ENCODE measurements at places on chromosomes 12 and 14. TPM values are rescaled to one million over a fixed set of nuclear protein-coding genes. Genes with fewer than 3 reads are reported as not detected.

DNA sequence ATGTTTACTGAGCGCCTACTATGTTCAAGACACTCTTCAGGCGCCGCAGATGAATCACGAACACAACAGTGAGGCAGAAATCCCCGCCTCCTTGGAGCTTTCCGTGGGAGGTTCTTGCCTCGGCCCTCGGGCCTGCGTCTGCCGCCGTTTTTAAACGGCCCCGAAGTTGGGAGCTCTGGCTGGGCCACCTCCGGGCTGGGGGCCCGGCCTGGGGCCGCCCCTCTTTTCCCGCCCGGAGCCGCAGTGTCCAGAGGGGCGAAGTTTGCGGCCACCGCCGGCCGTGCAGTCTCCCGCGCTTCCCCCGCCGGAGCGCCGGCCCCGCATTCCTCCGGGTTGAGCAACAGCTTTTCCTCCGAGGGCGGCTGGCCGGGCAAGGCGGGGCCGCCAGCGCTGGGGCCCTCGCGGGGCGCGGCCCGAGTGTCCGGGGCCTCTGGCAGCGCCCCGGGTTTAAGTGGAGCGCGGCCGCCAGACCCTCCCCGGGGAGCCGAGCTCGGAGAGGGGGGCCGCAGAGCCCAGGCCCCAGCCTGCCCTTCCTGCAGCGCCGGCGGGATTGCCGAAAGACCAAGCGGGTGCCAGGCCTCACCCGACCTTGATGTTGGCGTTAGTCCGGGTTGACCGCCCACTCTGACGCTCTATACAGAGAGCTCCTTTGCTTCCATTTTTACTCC lies 18.7 kb upstream of the CTDSP2 start:
- H3K27ac ChIP-seq, result peak overlapping the region; percentile 91
- peak overlapping the region; percentile 52 for H3K4me3 ChIP-seq
- DNase-seq, result peak; percentile 86
- no peaks in the 10 kb centered on the region for H3K27me3 ChIP-seq
- H3K4me1 ChIP-seq, result peaks cover 23% of the 10 kb centered on the region

- H3K27me3 ChIP-seq, result no peaks in the 10 kb centered on the region
- no peak for DNase-seq
- H3K36me3 ChIP-seq, result no peaks in the 10 kb centered on the region
- no peak overlapping the region for H3K27ac ChIP-seq
Measured at GRCh38 chr12:118299791-118300460, 72.8 kb downstream of the TAOK3 start.

PRICKLE1 gene
- total RNA-seq, result 9.6 TPM

GRCh38 chr12:127893895-127894609 lies 372.9 kb upstream of the TMEM132C start:
- DNase-seq, result no peak
- no peak overlapping the region for H3K4me3 ChIP-seq
- no peaks in the 10 kb centered on the region for H3K36me3 ChIP-seq
- no peaks in the 10 kb centered on the region for H3K4me1 ChIP-seq

DNA sequence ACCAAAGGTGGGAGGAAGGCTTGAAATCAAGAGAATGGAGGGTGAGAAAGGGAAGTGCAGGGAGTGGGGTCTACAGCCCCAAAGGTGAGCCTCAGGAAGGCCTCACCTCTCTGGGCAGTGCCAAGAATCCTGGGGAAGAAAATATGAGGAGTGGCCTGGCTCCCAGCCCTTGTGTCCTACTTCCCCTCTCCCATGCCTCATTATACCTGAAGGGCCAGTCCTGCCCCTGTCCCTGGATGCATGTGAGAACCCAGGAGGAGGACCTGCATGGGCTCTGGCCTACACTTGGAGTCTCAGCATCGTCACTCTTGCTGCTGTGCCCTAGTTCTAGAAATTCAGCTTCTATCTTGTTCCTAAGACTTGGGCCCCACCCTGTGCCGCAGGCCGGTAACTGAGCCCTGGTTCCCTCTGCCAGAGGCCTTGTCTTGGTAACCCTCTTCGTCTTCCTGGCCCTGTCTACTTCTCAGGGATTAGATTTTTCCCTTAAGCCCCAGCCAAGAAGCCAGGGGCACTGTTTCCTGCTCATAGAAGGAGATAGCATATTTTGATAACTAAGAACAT lies 10.9 kb upstream of the MYH7 start:
- no peaks in the 10 kb centered on the region for H3K4me1 ChIP-seq
- DNase-seq, result no peak
- H3K27ac ChIP-seq, result no peak overlapping the region
- no peak overlapping the region for H3K4me3 ChIP-seq

FGF23 gene
- total RNA-seq, result not detected

Data from fibroblast of lung (primary cell).